Activated CD4-positive, alpha-beta T cell treated with anti-CD3 and anti-CD28 coated beads, Interleukin-2, amount 10 ng/mL, durations not matched to agents 7 days and 5 days (primary cell): ENCODE measurements at places on chromosomes 1 and 21.

- DNase-seq = peak; percentile 77
Observed at GRCh38 chr1:83508485-83509151, 490.3 kb downstream of the TTLL7 start.

- peak; percentile 59 for DNase-seq
Observed at GRCh38 chr1:116020668-116021272, 44.5 kb downstream of the SLC22A15 start.

DNA sequence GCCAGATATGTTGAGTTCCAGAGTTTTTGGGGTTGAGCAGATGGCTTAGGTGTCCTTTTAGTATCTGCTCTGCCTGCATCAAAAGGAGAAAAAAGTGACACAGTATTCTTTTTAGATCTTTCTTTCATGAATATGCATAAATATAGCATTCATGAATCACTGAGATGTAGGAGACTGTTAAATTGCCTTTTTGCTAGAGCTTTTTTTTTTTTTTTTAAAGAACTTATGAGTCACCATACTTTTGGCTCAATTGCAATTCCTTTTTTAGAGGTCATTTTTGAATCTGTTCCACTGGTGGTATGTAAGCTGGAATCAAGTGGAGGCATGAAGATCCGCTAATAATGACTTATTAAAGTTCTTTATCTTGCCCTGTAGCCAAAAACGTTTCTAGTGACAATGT lies 480.9 kb upstream of the ZRANB2 start:
- DNase-seq = no peak

GRCh38 chr1:230788561-230789275 lies 41.5 kb downstream of the CAPN9 start:
- no peak for DNase-seq

DNA sequence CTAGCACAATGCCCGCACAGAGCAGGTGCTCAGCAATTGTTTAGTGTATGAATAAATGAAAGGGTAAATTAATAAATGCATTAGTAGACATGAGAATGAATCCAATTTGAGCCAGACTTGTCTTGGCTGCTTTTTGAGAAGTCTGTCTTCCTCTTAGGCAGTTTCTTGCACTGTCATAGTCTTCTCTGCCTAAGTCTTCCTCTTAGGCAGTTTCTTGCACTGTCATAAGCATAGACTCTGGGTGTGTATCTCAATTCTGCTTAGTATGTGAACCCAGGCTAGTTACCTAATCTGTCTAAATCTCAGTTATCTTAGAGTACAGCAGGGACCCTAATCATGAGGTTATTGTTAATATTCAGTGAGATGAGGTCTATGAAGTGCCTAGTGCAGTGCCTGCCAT lies 27.2 kb downstream of the NHLH2 start:
- DNase-seq = no peak

GRCh38 chr1:239886266-239886665 lies 205.4 kb upstream of the FMN2 start:
- no peak for DNase-seq

- DNase-seq = no peak
Observed at GRCh38 chr1:25999041-25999800, 1.4 kb upstream of the PAFAH2 start.

- peak; percentile 90 for DNase-seq
Observed at GRCh38 chr1:152052606-152053005, 15.8 kb upstream of the S100A11 start.

GRCh38 chr21:32131960-32132359 lies 146.9 kb downstream of the MIS18A start:
- DNase-seq = no peak

- no peak for DNase-seq
Observed at GRCh38 chr1:178066296-178066907, 27.5 kb upstream of the RASAL2 start.

GRCh38 chr21:25573409-25574206 lies 33.7 kb downstream of the MRPL39 start:
- peak; percentile 59 for DNase-seq

DNA sequence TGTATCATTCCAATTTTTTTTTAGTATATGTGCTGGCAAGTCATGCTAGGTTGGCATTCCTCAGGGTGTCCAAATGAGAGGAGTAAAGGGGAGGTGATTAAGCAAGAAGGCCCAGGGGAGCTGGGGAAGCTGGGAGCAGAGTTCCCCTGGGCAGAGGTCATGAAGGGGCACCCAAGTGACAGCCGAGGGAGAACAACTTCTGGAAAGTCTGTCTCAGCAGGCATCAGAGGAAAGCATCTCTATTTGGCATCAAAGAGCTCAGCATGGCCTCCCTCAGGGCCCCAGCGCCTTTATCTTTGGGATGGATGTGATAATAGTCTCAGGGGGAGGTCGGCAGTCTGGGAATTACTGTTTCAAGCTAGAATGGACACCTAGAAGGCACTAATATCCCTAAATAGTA lies 5.0 kb upstream of the ENO1 start:
- no peak for DNase-seq

- DNase-seq = no peak
Observed at GRCh38 chr1:2570332-2570731, 14.2 kb downstream of the TNFRSF14 start.

DNA sequence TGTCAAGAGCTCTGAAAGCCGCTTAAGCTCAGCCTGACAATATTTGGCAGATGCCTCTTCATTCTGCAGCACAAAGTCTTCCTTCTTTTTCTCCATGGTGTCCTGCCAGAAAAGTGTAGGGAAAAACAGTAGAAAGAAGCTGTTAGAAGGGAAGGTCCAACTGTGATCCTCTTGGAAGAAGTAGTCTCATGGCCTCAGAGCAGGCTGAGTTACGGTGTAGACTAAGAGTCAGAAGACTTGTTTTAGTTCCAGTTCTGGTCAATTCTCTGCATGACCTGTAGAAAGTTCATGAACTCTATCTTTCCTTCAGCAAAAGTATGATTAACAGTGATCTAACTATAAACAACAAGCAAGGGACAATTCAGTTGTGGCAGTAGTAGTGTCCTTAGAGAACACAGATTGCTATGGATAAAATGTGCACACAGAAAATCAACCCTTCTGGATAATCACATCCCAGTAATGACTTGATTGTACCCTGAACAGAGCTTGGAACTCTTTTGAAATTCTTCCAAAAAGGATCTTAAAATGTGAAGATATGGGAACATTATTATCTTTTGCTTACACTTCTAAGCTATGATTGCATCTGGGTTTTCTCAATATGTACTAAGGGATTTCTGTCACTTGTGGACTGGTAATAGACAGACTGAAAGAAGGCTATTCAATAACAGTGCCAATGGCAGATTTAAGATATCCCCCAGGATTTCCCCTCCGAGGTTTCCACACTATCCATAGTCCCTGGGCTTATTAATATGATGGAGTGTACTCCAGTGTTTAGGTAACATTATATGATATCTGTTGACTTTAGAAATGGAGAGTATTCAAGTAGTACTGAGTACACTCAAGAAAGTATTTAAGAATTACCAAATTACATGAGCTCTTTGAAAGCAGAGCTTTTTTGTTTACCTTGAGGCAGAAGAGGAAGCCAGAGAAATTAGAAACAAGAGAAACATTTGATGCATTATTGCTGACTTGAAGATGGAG lies 22.1 kb upstream of the GBP2 start:
- no peak for DNase-seq

- no peak for DNase-seq
Observed at GRCh38 chr1:30472009-30472408, 251.4 kb downstream of the MATN1 start.

DNA sequence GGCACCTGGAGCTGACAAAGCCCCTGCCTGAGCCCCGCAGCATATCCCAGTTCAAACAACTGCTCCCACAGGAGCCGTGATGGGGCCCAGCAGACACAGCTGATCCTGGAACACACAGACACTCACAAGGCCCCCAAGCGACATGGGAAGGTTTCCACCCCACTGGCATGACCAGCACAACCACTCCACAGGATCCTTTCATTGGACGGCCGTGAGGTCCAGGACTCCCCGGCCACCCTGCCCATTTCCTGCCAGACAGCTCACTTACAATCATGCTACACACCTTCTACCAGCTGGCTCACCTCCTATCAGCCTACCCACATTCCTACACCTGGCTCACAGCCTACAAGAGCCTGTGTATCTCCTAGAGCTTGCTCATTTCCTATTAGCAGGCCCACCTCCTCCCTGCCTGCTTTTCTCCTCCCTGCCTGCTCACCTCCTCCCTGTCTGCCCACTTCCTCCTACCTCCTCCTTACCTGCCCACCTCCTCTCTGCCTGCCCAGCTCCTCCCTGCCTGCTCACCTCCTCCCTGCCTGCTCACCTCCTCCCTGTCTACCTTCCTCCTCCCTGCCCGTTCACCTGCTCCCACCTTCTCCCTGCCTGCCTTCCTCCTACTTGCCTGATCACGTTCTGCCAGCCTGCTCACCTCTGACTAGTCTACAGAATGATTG lies 73.9 kb downstream of the MATN1 start:
- no peak for DNase-seq

DNA sequence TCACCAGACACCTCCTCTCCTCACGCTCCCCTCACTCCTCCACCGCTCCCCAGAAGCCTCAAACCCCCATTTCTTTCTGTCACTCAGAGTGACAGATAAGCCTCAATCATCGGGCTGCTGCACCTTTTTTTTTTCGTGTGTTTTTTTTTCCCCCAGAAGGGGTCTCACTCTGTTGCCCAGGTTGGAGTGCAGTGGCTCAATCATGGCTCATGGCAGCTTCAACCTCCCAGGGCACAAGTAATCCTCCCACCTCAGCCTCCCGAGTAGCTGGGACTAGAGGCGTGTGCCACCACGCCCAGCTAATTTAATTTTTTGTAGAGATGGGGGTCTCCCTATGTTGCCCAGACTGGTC lies 1.2 kb upstream of the TMPRSS2 start:
- no peak for DNase-seq

- no peak for DNase-seq
Observed at GRCh38 chr1:2101946-2102345, 51.7 kb downstream of the PRKCZ start.

DNA sequence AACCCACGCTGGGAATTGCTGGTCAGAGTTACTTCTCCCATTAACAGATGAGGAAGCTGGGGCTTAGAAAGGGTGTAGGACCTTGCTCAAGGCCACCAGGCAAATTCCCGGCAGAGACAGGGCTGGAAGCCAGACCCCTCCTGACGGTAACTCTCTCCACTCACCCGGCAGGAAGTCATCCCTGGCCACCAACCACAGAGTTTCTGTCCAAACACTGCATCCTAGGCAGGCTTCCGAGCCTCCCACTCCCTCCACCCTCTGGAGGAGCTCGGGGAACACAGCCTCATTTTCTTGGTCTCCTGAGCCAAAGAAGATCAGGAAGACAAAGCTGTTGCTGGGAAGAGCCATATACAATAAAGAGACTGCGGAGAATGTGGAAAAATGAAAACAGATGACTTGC lies 25.0 kb upstream of the ZNF436 start:
- DNase-seq = no peak

GRCh38 chr21:24456358-24456757 lies 1150.9 kb downstream of the MRPL39 start:
- DNase-seq = no peak

DNA sequence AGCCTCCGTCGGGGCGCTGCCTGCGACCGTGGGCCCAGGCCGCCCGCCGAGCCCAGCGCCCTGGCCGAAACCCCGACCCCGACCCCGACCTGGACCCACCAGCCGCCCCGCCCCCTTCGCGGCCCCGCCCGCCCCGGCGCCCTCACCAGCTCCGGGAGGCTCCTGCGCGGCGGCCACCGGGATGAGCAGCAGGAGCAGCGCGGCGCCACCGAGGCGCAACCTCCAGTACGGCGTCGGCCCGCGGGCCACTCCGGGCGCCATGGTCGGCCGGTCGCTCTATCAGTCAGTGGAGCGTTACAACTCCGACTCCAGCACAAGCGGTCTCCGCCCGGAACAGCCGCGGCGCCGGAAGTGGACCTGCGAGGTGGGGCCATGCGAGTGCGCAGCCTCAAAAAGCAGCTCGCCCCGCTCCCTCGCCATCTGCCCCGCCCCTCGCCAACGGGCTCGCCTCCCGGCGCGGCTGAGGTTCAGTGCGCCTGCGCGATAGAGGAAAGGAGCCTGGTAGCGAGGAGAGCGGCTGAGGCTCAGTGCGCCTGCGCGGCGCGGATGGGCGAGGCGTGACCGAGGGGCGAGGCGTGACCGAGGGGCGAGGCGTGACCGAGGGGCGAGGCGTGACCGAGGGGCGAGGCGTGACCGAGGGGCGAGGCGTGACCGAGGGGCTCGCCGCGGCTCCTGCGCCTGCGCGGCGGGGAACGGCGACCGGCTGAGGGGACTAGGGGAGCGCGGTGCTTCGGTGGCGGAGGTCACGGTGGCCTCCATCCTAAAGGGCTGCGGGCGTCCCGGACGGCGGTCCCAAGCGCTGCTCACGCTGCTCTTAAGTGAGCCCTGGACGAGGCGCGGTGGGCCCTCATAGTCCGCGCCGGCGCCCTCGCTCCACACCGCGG lies at the start of gene PTTG1IP:
PTTG1IP (minus strand) TSS at position 335 of the 884 bp plus-strand sequence; CDS start at position 261, 74 bp downstream.
- DNase-seq = peak; percentile 99

- DNase-seq = peak; percentile 22
Observed at GRCh38 chr1:42730988-42731387, 9.0 kb downstream of the CLDN19 start.
